Activated naive CD4-positive, alpha-beta T cell treated with anti-CD3 and anti-CD28 coated beads, Interleukin-2, amount 10 ng/mL, durations not matched to agents 5 hours and 36 hours (primary cell): ENCODE measurements at places on chromosomes 12 and 14. TPM values are rescaled to one million over a fixed set of nuclear protein-coding genes. Genes with fewer than 3 reads are reported as not detected.

The ABCB9 gene
- total RNA-seq, result 5.4 TPM

The RNASE1 gene
- total RNA-seq, result not detected

The P2RX2 gene
- total RNA-seq, result not detected

The TNFAIP2 gene
- 0.18 TPM for total RNA-seq

The WNT1 gene
- total RNA-seq, result 0.72 TPM

The MPHOSPH9 gene
- total RNA-seq, result 106 TPM

The TMEM30B gene
- total RNA-seq, result 0.55 TPM

The FGF23 gene
- not detected for total RNA-seq

The APOF gene
- total RNA-seq, result not detected

The CDCA3 gene
- total RNA-seq, result 85.6 TPM

The KRT2 gene
- not detected for total RNA-seq

The OAS1 gene
- 34.9 TPM for total RNA-seq

The TMEM229B gene
- total RNA-seq, result 15.2 TPM

The INHBE gene
- total RNA-seq, result not detected

The VASH1 gene
- 2.6 TPM for total RNA-seq

The GLIPR1L1 gene
- not detected for total RNA-seq

The EEA1 gene
- total RNA-seq, result 17.6 TPM

The ANG gene
- total RNA-seq, result 1.2 TPM

The MYO1H gene
- total RNA-seq, result not detected

The PYGL gene
- not detected for total RNA-seq

The EFS gene
- not detected for total RNA-seq
